ENCODE measurements at places on chromosomes 6 and 20.

DNA sequence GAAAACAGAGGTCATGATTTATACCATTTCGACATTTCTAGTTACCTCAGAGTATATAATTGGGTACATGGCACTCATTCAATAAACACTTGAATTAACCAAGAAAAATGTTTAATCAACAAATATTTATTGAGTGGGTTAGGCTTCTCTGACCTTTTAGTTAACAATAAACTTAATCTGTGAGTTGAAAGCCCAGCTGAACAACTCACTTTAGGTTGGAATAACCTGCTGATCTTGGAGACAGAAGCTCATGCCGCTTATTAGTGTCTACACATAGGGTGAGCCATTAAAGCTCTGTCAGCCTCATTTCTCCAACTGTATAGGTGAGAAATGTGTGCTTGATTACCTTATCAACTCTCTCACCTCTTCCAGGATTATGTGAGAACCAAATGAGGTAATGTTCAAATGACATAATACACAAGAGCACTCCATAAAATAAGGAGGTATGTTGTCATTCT, 98.2 kb upstream of the DTNBP1 start:
- DNase-seq, result no peak

GRCh38 chr6:103177791-103178190, 1681.9 kb downstream of the HACE1 start:
- no peak for DNase-seq

DNA sequence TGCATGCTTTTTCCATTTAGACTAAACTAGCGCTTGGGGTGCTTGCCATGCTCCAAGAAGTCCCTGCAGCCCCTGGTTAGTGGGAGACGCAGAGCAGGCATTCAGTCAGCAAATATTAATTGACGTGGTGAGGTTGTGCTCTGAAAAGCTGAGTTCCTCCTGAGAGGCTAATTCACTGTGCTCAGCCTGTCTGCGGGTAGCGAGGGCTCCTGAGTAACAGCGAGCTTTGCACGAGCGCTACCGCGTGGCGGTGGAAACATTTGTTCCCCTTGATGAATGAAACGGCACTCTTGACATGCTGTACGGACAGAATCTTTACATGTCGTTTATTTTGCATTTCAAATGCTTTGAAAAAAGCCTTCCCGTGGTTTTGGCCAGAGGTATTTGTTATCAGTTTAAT, 170.6 kb upstream of the AGPAT4 start:
- DNase-seq, result no peak

DNA sequence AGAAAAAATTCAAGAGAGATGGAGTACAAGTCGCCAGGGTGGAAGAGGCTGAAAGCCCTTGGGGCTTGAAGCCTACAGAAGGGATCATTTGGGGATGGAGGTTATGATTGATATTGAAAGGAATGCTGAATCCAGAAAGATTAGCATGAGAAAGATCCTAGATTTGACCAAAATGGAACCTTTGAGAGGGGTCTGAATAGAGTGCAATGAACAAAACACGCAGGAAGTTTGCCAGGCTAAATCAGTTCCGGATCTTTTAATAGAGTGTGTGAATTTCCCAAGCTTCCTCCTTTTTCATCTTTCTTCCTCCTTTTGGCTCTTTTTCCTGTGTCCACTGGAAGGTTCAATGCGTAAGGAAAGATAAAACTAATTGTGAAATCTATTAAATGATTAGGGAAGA, 15.3 kb downstream of the IPCEF1 start:
- no peak for DNase-seq

GRCh38 chr6:56581296-56581925, 61.3 kb downstream of the DST start:
- DNase-seq, result no peak

- DNase-seq, result no peak
These were observed 1.3 kb downstream of the SCUBE3 start for GRCh38 chr6:35214869-35215664.

GRCh38 chr20:3775457-3776108, 5.7 kb downstream of the SPEF1 start:
- DNase-seq, result no peak

- DNase-seq, result no peak
These were observed 42.5 kb downstream of the SESN1 start for GRCh38 chr6:109052018-109052651.

DNA sequence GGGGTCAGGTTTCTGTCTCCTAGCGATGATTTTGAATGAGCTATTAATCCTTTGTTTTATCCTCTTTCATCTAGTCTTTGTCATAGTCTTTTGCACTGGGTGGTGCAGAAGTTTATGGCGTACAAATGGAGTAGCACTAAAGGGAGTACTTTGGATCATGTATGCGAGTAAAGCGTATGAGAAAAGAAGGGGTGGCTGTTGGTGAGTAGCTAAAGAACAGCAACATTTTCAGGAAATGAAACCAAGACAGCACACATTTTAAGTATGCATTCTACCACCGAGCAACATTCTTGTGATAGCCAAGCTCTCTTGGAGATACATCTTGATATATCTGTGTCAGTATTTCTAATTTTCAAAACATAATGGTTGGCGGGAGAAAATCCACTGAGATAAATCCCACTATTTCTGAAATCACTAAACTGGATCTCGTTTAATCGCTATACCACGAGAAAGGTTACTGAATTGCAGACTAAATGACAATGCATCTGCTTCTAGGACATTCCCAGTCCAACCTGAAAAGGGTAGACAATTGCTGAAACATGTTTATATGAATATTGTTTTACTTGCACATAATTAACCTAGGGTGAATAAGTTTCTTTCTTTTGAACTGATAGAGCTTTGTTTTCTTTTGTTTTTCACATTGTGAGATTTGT, 196.1 kb downstream of the TRIM27 start:
- no peak for DNase-seq

DNA sequence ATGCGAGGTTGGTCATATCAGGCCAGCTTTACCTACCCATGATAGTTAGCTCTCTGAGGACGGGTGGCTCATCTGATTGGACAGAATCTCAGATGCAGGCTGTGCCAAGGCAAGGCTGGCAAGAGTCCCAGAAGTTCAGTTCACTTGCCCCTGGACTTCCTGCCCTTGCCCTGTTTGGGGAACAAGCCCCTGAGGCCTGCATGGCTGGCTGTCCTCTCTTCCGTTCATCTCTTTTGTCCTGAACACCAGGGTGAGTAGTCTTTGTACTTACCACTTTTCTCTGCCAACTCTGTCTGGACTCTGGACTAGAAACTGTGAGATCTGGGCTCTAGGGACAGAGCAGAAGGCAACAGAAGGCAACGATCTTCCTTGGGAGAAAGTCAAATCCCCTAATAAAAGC, 769.9 kb downstream of the QKI start:
- no peak for DNase-seq

- no peak for DNase-seq
These were observed 280.4 kb upstream of the TAB2 start for GRCh38 chr6:149037051-149037671.

DNA sequence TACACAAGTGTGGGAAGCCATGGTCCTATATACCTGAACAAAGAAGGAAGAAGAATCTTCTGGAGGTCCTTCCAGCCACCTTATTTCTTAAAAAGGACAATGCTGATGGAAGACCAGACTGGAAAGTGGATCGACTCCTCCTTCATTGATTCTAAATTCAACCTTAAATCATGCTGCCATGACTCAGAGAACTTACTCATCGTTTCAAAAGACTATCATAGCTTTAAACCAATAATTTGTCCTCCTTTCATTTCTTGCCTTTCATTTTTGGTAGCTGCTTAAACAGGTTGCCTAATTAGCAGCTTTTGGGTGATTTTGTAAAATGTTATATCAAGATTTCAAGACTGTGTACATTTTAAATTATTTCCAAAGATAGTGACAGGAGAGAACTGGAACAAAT, 60.8 kb downstream of the RTN4IP1 start:
- no peak for DNase-seq

DNA sequence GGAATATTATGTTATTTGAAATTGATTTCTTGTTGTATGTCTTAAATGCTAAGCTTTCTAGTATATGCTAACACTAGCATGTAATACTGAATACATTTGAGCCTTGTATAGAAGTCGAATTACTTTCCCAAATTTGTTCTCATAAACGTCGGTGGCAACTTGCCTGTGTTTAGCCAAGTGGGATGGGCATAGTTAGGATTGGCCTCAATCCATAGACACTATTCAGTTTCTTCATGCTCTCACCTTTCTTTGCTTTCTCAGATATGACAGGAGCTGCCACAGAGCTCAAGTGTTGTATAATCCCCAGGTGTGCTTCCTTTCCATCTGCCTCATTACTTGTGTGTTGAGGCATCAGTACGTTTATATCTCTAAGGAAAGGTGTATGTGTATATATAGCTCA, 19.3 kb downstream of the ZNF334 start:
- no peak for DNase-seq

Data from DMS79 treated with DMSO at 0.1 percent for 48 hours (cell line).